Activated CD8-positive, alpha-beta memory T cell treated with anti-CD3 and anti-CD28 coated beads for 1 hour (primary cell): ENCODE measurements at places on chromosomes 7 and 10.

GRCh38 chr7:16089191-16089590, 332.1 kb downstream of the CRPPA start:
- DNase-seq = no peak

DNA sequence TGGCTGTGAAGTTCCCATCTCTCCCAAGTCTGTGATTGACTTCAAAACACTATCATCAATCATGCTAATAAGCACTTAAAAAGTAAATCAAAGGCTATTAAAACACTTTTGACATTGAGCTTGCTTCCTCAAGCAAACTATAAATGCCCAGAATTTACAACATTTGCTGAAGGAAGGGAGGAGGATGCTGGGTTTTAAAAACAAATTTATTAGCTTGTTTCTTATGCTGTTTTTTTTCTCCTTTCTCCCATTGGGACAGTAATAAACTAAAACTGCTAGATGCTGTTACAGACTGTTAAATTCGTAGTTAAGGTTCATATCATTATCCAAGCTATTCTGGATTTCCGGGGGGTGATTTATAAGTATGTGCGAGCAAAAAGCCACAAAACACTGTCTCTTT, 250.5 kb downstream of the SORCS1 start:
- no peak for DNase-seq

- no peak for DNase-seq
These were observed 55.9 kb downstream of the FAM204A start for GRCh38 chr10:118286051-118286838.

DNA sequence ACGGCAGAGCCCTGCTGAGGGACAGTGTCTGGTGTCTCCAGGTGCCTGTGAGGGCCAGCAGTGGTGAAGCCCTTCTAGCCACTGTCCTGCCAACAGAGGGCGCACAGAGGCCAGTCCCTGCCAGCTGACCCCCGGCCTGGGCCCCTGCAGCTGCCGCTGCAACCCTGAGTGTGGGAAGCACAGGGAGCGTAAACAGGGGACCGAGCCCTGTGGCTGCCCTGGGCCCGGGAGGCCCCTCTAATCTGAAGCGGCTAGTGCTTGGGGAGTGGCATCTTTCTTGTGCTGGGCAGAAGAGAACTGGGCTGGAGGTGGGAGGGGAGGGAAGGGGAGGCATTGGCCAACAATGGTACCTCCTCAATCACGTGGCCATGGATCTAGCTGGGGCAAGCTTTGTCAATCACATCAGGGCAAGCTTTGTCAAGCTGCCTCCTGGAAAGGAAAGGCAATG, 34.6 kb downstream of the TRIM8 start:
- DNase-seq = no peak

DNA sequence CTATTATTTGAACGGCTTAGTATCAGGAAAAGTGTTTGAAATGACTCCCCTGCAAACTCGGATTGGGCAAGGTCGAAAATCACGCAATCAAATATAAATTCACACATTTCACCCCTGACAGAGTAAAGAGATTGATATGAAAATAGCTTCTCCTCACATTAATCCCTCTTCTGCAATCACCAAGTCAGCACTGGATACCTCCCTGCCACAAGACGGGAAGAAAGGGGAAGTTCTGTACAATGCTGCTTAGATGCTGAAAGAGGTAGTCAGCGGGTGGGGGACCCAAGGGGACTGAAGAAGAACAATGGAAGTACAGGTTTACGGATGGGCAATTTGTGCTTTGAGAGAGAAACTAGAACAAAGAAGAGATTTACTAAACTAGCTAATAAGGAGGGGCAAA, 72.0 kb upstream of the ANK3 start:
- DNase-seq = no peak

- DNase-seq = no peak
These were observed 166.6 kb downstream of the ARHGAP21 start for GRCh38 chr10:24556750-24557742.

- DNase-seq = no peak
These were observed 7.3 kb downstream of the AKAP9 start for GRCh38 chr7:91947948-91948347.

GRCh38 chr7:19143881-19144574, 1.2 kb downstream of the FERD3L start:
- DNase-seq = no peak

- DNase-seq = no peak
These were observed 847.2 kb downstream of the CCSER2 start for GRCh38 chr10:85175635-85176034.

GRCh38 chr10:29807163-29807806, 172.5 kb upstream of the SVIL start:
- DNase-seq = no peak

DNA sequence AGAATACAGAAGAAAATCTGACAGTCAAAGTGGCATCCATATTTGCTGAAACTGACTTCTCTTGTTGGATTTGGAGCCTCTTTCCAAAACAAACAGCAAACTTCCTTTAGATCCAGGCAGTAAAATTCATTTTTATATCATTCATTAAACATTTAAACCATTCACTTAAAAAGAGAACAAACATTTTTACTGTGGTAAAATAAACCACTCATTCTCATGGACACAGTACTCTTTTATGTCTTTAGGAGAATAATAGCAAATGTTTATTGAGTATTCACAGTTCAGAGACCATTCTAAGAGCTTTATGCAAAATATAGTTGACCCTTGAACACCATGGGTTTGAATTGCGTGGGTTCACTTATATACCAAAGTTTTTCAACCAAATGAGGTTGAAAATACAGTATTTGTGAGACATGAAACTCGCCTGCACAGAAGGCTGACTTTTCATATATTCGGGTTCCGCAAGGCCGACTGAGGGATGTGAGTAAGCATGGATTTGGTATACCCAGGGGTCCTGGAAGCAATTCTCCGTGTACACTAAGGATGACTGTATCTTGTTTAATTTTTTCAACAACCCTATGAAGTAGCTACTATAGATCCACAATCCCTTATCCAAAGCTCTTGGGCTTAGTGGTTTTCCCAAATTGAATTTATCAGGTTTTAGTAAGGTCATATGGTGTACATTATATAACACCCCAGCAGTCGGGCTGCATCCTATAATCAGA, 49.1 kb downstream of the ATXN7L1 start:
- no peak for DNase-seq

GRCh38 chr7:18637516-18637915, 142.0 kb downstream of the HDAC9 start:
- DNase-seq = no peak

DNA sequence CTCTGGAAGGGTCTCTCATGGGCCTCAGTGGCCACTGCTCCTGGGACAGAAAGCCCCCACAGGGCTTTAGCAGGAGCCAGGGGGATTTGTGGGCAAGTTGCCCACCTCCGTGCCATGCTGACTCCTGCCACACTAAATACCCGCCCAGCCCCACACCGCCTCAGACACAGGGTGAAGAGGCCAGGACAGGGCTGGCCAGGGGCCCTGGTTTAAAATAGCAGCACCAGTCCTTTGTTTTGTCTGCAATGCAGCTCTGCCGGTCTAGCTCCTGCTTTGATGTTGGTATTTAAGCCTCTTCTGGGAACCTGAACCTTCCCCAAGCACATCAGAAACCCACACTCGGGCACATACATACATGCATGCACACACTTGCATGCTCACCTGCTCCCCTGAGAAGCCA, 14.4 kb upstream of the TNRC18 start:
- DNase-seq = no peak

- DNase-seq = no peak
These were observed 61.8 kb downstream of the INHBA start for GRCh38 chr7:41641011-41641664.

DNA sequence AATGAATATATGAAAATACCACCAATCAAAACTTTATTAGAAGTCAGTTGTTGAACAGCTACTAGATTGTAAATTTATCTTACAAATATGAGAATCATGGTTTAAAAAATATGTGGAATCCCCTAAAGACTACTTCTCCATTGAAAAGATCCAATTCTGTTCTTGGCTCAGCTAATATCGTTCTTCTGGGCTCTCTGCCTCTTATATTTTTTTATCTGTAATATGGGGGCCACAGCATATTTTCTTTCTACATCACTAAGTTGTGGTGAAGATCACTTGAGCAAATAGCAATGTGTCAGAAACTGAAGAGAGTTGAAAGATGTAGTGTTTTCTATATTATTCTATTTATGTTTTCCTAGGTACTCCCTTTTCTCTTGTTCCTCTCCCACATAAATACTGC, 198.1 kb downstream of the FZD1 start:
- no peak for DNase-seq

DNA sequence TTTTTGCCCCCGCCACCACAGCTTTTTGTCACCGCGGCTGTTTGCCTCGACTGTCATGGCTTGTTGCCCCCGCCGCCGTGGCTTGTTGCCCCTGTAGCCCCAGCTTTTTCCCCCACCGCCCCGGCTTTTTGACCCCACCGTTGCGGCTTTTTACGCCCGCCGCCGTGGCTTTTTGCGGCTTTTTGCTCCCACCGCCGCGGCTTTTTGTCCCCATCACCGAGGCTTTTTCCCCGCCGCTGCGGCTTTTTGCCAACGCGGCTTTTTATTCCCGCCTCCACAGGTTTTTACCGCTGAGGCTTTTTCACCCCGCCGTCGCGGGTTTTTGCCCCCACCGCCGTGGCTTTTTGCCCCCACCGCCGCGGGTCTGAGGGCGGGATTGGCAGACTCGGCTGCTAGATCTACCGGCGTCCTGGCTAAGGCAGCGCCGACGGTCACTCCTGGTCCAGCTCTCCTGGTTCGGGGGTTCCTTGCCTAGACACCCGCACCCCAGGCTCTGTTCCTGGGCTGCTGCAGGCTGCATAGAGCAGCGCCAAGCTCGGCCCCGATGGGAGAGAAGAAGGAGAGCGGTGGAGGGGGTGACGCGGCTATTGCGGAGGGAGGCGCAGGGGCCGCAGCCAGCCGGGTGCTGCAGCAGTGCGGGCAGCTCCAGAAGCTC, 637.7 kb downstream of the ZNF716 start:
- DNase-seq = no peak

DNA sequence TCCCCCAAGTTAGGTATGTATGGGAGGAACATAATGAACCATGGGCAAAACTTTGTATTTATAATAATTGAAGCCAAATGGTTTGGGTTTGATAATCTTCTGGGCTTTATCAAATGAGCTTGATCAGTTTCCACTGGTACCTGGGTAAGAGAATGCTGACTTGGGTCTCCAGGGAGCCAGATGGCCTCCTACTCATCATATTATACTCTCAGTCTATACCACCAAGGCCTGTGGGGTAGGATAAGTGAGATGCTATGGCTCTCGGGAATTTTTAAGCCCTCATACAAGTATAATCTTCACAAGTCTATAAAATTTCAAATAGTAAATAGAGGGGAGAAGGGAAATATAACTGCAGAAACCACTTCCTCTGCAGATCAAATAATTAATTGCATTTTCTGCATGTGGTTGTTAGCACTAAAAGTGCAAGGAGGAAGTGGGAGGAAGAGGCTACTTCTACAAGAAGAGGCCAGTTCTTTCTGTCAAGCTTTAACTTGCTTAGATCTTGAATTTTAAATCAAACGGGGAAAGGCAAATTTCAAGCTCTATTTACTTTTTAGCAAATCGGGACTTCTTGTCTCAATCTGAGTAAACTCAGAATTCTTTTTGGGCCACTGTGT, 349.0 kb downstream of the SORCS1 start:
- no peak for DNase-seq

- DNase-seq = no peak
These were observed 44.2 kb upstream of the DPYSL4 start for GRCh38 chr10:132142396-132143161.

DNA sequence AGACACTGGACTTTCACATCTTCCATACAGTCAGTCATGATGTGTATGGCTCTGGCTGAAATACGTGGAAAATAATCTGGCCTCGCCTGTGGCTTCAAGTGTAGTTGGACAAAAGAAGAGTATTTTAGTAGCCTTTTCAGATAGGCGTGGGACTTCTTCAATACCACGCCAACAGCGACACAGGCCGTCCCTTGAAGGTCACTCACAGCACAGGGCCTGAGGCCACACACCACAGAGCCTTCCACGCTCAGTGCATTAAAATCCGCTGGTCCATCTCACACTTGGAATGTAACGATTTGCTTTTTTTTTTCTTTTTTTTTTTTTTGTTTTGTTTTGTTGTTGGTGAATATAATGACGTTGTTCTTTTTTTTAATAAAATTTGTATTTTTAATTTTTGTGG, 51.8 kb upstream of the SUN1 start:
- DNase-seq = no peak

DNA sequence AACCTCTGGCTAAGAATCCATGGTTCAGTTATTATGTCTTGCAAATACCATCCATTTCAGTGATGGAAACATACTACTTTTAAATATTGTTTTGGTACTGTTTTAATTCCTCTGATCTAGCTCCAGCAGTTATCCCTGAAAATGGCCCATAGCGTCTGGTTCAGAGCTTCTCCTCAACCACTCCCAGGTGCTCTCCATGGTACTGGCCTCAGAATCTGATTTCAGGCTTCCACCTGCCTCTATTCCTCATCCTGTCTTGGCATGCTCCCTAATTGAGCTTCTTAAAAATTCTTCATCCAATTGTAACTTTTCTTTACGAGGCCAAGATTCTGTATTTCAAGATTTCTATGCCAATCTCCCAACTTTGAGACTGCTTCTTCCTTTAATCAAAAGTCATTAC, 236.3 kb downstream of the HTR7 start:
- DNase-seq = no peak

GRCh38 chr7:87129848-87130247, 22.4 kb upstream of the DMTF1 start:
- DNase-seq = no peak

DNA sequence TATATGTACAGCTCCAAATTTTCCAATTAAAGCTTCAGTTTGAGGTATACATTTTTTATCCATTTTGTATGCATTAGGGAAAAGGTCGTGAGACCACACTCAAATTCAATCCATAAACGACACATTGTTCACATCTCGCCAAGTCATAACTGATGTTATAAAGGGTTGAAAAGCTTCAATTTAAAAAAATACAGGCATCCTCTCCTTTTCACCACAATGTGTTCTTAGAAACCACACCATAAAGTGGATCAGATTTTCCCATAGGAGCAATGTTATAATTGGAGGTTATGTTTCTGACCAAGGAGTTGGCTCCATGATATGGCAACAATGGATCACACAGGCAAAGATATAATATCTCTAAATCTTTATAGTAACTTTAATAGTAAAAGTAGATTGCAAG, 663.6 kb downstream of the PARD3 start:
- DNase-seq = no peak

GRCh38 chr7:155874010-155874409, 61.7 kb upstream of the SHH start:
- DNase-seq = no peak

- DNase-seq = no peak
These were observed 132.0 kb downstream of the CFAP58 start for GRCh38 chr10:104485632-104486031.

- no peak for DNase-seq
These were observed 453.4 kb upstream of the PODXL start for GRCh38 chr7:132009778-132010177.

DNA sequence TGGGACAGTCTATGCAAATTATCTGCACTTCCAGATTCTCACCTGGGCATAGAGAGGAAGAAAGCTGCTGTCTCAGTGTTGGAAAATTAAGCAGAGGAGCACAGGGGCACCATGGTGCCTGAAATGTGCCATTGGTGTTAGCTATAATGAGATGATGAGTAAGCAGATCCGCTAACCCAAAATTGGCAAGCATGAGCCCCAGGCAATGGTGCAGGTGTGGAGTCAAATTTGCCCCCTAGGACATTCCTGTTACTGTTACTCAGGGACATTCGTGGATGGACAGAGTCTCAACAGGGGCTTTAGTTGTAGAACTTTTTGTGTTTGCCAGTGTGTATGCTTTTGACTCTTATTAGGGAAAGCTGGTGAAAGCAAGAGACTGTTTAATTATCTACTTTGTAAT, 385.2 kb upstream of the KLF6 start:
- no peak for DNase-seq

- DNase-seq = no peak
These were observed 25.0 kb downstream of the RUNDC3B start for GRCh38 chr7:87653178-87653577.

GRCh38 chr7:143233816-143234532, 12.1 kb downstream of the TAS2R40 start:
- no peak for DNase-seq
